NCI-H774 (cell line): ENCODE measurements at places on chromosomes 7 and 10.
A peak's percentile ranks its signal among the peaks of the same experiment; 100 is the strongest.

DNA sequence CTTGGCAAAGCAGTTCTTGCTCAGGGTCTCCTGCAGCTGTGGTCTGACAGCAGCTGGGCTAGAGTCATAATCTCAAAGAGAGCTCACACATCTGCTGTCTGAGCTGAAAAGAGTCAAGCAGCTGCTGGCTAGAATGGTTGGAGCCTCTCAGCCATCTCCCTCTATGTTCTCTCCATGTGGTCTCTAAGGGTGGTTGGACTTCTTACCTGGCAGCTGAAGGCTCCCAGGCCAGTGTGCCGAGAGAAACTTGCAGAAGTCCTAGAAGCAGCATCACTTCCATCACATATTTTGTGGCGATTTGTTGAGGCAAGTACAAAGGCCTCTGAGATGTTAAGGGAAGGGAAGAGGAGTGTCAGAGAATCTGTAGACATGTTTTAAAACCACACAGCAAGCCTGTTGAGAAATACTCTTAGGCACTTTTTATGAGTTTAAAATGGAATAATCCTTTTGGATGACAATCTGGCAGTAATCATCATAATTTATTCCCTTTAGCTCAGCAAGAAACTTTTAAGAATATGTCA lies 93.2 kb downstream of the REEP3 start:
- no peak for DNase-seq

DNA sequence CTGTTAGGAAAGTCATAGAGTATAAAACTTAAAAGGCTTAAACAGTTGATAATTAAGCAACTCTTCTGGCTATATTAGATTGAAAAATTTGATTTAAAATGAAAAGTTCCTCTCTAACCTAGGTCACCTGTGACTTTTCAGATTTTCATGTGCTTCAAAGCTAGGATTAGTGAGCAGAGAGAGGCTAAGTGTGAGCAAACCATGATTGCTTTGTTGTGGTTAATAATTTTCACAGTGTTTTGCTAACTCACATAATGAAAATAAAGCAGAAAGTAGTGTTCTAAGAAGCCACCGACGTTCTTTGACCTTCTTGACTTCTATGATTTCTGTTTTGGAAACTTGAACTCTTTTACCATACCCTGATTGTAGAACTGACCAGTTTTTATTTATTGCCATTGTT lies 75.5 kb upstream of the OIT3 start:
- no peak for DNase-seq

DNA sequence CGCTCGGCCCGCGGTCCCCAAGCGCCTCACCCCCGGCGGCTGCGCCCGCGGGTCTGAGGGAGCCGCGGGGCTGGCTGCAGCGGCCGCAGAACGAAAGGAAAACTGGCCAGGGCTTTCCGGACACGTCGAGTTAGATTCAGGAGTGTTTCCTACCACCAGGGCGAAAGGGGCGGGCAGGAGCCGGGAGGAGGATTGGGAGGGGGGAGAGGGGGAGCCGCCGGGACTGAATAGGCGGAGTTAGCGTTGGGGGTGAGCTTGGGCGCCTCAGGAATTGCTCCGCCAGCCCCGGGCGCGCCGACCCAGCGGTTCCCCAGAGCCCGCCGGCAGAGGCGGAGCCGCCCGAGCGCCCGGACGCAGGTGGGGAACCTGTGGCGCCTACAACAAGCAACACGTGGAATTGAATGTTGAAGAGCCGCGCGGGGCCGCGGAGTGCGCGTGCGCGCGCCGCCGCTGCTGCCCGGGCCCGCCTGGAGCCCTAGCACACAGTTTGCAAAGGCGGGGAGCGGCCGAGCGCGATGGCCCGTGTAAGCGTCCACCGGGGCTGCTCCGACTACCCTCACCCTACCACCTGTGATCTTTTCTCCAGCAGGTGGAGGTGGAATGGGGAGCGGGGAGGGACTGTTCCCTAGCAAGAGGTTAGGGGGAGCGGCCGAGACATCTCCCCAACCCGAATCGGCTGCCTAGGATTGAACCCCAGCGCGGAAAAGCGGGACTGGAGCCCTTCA lies at the start of gene CADPS2:
Gene CADPS2, minus strand, starts transcription at position 104 of the 725 bp plus-strand sequence. CDS start 123 bp downstream, outside the sequence.
- peak; percentile 89 for DNase-seq

- DNase-seq, result no peak
These were observed 189.9 kb downstream of the ZEB1 start for GRCh38 chr10:31508882-31509281.

GRCh38 chr7:71637578-71637977 lies 505.6 kb downstream of the GALNT17 start:
- no peak for DNase-seq

- DNase-seq, result peak; percentile 9
These were observed 47.2 kb downstream of the APBB1IP start for GRCh38 chr10:26485150-26485941.

GRCh38 chr7:47477191-47478016 lies 104.5 kb downstream of the TNS3 start:
- peak; percentile 10 for DNase-seq

- DNase-seq, result peak; percentile 4
These were observed 506.4 kb upstream of the C7orf33 start for GRCh38 chr7:148084138-148084537.

- no peak for DNase-seq
These were observed 67.6 kb upstream of the TFEC start for GRCh38 chr7:116098175-116098574.

- peak; percentile 37 for DNase-seq
These were observed 334.1 kb upstream of the TPK1 start for GRCh38 chr7:145169908-145170307.

GRCh38 chr10:79055100-79055782 lies 13.5 kb upstream of the ZMIZ1 start:
- no peak for DNase-seq

- DNase-seq, result no peak
These were observed 12.4 kb downstream of the DYNC1I1 start for GRCh38 chr7:95784796-95785195.

DNA sequence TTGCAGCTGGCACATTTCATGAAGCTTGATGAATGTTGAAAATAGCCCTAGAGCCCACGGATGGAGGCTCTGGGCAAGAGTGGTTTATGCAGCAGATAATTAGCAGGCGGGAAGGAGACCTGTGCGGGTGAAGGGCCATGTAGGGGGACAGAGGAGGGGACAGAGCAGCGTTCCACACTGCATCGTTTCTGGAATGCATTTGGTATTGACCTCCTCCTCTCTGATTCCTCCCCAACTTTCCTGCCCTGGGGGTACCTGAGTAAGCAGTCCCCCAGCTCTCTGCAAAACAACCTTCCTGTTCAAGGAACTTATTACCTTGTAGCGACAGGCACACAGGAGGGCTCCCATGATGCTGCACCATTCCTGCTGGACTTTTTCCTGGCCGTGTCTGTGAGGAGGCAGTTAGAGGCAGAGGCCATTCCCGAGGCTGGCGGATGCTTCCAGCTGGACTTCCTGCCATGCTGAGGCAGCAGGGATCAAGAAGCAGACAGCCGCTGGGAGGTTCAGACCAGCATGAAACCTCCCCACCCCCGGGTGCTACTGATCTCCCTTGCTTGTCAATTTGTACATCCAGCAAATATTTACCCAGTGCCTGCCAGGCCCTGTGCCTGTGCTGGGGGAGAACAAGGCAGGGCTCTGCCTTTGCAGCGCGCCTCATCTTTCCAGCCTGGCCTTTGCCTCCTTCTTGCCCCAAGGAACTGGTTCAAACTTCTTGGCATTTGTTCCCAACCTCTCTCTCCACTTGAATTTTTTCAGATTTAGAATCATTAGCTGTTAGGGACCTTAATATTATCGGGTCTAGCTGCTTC lies 28.7 kb downstream of the SLC29A3 start:
- DNase-seq, result no peak

GRCh38 chr7:135186841-135187253 lies 16.3 kb upstream of the CYREN start:
- DNase-seq, result no peak
